Activated CD4-positive, CD25-positive, alpha-beta regulatory T cell treated with anti-CD3 and anti-CD28 coated beads, Interleukin-2, amount 50 U/mL, for 72 hours (primary cell): ENCODE measurements at places on chromosomes 3 and 15.

GRCh38 chr3:114666623-114667022 is 372.8 kb downstream of the TIGIT start:
- DNase-seq, result no peak

DNA sequence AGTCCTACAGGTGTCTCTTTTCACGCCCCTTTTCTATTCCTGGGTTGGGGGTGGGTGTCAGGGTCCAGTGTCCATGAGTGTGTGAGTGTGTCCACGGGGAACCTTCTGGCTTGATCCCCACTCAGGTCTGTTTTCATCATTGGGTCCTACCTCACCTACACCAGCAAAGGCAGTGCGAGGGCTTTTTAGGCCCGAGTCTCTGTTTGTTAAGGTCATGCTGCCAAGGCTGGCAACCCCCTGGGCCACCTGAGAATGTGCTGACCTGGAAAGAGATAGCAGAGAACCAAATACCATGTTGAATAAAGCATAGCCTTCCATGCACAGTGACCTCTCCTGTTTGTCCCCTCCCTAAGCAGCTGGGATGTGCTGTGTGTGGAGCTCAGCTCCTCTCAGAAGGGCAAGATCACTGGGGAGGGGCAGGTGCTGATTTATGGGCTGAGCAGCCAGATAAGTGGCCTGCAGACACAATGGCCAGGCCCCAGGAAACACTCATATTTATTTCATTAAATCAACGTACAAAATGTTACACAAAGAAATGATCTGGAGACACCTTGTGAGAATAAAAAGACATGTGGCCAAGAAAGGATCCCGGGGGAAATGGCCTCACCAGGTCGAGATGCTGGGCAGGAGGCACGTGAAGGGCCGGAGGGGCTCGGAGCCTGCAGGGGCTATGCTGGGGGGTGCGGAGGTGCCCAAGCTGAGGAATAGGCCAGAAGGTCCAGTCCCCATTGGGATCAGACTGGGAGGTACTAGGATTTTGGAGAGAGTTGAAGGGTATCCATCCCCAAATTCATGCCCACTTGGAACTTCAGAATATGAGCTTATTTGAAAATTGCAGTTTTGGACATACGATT is 36.1 kb downstream of the RAB6B start:
- no peak for DNase-seq

DNA sequence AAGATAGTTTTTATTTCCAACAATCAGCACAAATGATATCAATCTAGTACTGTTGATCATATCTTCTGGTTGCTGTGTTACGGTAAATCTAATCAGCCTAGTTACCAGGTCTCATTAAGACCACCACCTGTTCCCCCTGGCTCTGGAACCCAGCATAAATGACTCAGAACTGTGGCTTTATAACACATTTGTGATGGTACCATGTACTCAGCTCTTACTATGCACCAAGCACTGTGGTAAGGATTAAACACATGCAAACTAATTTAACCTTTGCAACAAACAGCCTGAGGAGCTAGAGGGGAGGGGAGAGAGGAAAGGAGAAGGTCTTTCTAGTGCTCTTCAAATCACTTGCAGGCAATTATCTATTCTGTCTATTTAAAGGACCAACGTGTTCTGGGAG is 173.9 kb upstream of the LMCD1 start:
- DNase-seq, result no peak

DNA sequence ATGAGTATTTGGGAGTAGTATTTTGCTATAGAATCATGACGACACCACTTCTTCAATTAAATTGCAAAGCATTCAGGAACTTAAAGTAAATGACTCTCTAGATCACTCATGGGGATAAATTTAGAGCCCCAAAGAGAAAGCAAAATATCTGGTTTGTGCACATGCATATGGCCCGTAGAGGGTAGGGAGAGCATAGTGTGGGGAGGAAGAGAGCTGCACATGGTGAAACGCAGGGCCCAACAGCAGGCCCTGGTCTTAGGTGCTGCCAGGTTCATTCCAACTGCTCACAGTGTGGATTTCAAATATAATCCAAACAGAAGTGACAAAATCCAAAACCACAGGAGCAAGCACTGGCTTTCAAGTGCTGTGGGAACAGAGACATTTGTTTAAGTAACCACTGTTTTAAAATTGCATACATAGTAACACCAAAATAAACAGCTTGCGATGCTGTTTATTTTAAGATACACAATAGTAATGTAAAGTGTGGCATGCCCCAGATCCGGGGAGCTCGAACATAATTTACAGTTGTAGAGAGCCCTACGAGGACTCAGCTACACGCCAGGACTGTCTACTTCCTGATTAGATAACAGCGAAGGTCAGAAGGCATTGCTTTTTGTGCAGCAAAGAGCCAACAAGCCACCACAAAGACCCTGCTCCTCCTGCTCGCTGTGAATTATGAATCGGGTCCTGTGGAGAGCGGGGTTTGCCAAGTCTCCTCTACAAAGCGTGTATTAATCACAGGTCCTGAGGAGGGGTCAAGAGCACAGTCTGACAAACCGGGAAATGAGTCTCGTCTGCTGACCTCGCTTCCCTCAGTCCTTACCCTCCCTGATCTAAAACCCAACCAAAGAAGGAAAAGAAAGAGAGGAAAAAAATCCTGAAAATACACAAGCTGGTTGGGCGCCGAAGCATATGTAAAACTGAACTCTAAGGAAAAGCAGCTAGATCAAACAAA is 80.6 kb downstream of the MEIS2 start:
- DNase-seq, result no peak

- DNase-seq, result no peak
Observed at GRCh38 chr15:67413770-67414390, 107.1 kb upstream of the C15orf61 start.

DNA sequence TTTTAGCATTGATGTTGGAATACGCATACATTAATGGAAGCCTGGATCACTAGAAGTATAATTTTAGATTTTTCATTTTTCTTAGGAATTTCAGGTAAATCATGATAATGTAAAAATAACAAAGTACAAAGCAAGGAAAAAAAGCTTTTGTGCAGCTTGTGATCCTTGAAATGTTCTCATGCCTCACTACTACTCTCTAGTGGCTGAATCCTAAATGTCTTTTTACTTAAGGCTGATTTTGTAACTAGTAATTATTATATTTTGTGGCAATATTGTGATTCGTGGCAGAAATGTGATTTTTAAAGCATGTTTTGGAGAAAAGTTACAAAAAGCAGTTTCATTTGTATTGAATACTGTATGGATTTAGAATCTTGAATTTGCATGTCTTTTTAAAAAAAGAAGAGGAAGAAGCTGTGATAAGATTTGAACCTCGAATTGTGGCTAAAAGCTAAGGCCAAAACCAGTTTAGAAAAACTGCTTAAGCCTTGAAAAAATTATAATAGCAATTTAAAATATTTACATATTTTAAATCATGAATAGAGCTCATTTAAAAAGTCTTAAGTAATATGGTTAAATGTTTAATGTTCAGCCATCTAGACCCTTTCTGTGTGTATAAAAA is 39.0 kb downstream of the U2SURP start:
- no peak for DNase-seq

DNA sequence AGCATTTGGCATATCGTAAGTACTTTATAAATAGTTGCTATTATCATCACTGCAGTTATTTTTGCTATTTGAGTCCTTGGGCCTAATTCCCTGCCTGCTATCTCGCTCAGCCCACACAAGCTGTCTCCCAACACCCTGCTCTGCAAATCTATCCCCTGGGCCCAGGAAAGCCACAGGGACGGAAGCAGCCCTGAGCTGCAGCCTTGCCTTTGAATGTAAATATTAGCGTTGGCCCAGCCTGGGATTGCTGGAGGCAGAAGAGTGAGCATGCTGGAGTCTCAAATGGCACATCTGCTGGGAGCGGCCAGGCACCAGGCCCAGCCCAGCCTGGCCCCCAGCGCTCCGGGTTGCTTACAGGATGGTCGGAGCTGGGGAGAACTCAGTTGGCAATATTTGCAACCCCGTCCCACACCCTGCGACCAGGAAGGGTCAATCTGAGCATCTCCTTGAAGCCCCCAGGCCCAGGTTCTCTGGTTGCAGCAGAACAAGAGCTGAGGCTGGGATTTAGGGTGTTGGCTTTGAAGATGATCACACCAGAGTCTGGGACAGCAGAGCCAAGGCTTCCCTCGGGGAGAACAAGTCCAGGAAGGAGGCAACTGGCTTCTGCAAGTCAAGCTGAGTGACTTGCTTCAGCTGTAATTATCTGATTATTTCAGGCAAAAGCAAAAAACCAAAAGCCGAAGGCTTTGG is 529.6 kb downstream of the SHQ1 start:
- no peak for DNase-seq

GRCh38 chr3:60176614-60177013 is 1074.6 kb downstream of the FHIT start:
- no peak for DNase-seq

DNA sequence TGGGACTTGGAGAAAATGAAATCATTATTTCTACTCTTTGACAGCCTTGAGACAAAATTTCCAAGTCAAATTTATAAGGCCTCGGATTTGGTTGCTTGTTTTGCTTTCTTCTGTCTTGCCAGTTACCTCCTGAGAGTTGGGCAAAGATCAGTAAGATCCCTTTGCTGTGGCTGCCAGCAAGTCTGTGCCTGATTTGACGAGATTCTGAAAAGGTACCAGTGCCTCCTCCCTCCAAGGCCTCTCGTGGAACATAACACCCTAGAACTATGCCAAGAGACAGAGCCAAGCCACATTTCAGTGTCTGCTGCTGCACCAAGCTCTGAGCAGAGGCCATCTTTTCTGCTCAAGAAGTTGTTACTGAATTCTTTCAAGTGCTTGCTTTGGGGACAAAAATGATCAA is 61.0 kb downstream of the GTPBP8 start:
- no peak for DNase-seq

DNA sequence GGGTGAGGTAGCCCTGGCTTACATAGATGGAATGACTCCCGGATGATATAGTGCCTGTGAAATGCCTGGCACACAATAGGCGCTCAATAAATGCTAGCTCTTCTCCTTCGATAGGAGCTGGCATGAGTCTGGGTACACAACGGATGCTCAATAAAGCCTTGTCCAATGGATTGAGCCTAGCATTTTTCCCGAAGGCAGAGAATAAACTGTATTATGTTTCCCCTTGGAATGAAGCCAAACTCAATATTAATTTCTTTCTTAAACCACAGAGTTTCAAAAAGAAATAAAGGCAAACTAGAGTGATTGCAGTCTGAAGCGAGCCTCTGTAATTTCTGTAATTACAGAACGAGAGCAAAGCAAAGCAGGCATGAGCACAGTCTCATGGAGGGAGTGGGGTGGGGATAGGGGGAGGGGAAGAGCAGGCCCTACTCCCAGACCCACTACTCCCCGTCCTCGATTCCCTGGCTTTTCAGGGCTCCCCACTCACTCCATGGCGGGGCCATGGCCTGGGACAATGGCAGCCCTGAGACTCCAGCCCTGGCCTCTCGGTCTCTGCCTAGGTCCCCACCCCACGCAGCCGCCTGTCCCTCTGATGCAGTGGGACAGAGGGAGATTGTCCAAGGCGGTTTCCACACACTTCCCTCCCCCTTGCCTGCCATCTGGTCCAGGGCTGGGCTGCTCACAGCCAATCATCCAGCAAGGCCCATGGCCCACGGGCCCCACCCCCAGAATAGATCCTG is 18.0 kb downstream of the SLC6A1 start:
- DNase-seq, result no peak

GRCh38 chr15:47987908-47988532 is 132.8 kb upstream of the SLC24A5 start:
- DNase-seq, result no peak

GRCh38 chr3:60579734-60580133 is 671.5 kb downstream of the FHIT start:
- no peak for DNase-seq

DNA sequence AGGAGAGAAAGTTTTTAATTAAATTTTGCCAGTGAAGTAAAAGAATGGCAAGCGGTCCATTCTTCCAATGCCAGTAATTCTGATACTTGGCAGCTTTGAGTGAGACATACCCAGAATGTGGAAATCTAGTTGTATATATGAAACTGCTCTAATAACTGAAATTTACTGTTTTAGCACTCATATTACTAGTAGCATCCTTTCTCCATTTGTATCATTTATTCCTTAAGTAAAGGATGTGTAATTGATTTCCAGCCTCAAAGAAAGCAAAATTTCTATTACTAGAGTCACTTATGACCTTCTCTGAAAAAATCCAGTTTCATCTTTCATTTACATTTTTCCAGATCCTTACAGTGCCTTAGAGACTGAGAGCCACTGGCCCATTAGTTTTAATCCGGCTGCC is 65.1 kb downstream of the PBRM1 start:
- no peak for DNase-seq

GRCh38 chr3:50256978-50257890 is 11.7 kb upstream of the SEMA3B start:
- DNase-seq, result peak; percentile 57

DNA sequence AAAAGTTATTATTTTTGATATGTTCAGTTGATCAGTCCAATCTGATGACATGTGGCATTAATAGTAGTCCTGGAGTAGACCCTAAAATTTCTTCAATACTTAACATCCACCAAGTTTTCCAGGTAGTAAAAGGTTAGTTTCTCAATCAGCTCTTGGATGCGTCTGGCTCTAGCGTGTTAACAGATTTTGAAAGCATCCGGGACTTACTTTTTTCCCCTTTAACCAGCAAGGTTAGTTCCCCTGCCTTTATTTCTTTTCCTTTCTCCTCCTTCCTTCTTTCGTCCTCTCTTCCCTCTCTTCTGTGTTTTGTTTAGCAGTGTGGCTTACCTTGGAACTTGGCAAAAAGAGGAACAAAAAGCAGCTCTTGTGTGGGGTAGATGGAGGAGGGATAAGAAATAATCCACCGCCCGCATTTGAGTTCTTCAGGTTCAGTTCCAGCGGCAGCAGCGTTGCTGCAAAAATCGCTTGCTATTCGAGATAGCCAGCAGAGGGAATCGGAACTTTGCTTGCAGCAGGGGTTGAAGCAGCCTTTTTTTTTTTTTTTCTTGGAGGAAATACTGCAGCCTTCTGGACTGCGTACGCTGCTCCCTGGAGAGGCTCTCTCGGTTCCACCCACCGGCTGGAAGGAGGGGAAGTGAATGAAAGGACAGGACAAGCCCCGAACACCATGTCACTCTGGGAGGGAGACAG is at the start of gene RBMS3:
Gene RBMS3, plus strand, starts transcription at position 668 of the 690 bp plus-strand sequence.
- peak; percentile 33 for DNase-seq

DNA sequence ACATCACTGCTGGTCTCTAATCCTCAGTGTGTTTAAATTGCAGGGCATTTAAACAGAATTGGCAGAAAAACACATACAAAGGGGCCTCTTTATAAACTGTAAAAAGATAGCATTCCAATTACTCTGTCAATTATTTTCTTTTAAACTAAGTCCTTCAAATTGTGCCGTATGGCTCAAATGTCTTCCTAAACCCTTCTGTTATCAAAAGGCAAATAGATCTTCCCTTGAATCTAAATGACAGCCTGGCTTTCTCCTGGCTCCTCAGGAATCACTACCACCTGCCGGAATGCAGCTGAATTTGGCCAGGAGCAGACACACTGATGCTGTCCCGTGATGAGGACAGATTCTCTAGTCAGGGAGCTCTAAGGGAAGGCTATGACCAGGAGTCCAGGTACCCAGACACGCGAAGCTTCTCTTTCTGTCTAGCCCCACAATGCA is 85.6 kb downstream of the IGF2BP2 start:
- no peak for DNase-seq

- no peak for DNase-seq
Observed at GRCh38 chr15:93985925-93986324, 245.4 kb upstream of the MCTP2 start.
